Hindlimb muscle (tissue), 1 donor: ENCODE measurements at places on chromosomes 6 and 20. TPM values are rescaled to one million over a fixed set of nuclear protein-coding genes. Genes with fewer than 3 reads are reported as not detected.

PMEPA1 gene
- 31.7 TPM for polyA plus RNA-seq

ZBTB12 gene
- 10.9 TPM for polyA plus RNA-seq

- DNase-seq: no peak
These were observed 41.9 kb downstream of the MTHFD1L start for GRCh38 chr6:150907383-150907782.

DNA sequence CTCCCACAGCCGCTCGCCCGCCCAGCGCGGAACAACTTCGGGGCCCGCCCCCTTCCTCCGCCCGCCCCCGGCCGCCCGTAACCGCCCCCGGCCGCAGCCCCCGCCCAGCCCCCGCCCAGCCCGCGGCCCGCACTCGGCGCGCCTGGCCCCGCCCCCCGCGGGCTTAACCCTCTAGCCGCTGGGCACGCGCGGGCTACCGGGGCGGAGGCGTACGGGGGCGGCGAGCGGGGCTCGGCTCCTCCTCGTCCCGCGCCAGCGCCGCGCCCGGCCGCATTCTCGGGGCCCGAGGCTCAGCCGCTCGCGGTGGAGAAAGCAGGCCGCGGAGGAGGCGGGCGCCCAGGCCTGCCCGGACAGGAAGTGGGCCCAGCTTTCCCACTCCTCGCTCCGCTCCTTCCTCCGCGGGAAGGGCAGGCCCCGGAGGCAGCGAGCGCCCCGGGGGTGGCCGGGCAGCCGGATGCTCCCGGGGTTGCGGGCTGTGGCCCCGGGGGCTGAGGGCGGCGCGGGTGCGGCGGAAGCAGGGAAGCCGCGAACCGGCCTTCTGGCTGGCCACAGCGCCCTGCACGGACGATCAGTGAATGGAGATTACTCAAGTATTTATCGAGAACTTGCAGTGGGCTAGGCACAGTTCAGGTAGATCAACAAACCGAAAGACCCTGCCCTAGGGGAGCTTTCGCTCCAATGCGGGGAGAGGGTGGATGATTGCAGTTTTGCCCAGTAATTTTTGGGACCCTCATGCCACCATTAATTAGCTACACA, at the start of gene TRAM2:
TRAM2 (minus strand) TSS at position 39 of the 756 bp plus-strand sequence. CDS start 145 bp downstream, outside the sequence.
- peak; percentile 87 for DNase-seq

GRCh38 chr6:129764761-129765407, 54.9 kb upstream of the ARHGAP18 start:
- DNase-seq: no peak

- no peak for DNase-seq
These were observed 5.6 kb downstream of the TOP1 start for GRCh38 chr20:41034239-41034638.

GRCh38 chr6:117441824-117442264, 16.1 kb upstream of the ROS1 start:
- DNase-seq: no peak

DNA sequence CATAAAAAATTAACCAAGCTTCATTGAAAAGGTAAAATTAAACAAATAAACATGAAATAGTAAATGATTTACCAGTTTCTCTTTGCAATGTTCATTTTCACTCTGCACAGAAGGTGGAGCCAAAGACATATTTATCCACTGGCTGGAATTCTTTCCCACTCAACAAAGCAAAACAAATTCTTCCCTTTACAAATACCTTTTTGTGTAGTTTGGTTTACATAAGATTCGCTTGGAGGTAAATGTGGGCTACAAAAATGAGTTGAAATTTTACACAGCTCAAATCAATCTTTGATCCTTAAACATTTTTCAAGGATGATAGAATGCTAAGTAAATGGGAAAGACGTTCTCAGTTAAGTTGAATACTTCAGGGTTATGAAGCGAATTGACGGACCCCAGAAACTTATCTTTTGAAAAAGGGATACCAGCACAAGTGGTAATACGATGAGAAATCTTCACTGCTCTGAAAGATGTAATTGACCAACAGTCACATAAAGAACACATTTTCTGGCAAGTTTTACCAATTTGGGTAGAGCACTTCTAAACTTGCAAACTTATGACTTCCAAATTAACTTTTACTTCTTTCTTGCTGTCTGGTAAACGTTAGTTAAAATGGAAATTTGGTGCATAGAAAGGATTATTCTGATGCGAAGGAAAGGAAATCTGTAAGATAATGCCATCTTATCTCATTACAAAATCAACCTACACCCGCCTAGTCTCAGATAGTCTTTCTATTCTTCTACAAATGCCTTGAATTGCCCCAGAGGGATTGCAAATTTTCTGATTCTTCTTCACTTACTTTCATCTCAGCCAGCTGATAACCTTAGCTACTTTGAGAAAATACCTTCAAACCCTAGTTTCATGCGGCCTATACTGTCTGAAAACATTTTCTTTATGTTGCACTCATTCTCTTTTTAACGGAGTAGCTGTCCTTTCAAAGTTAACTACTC, 4.7 kb upstream of the GJA1 start:
- peak; percentile 62 for DNase-seq

DNA sequence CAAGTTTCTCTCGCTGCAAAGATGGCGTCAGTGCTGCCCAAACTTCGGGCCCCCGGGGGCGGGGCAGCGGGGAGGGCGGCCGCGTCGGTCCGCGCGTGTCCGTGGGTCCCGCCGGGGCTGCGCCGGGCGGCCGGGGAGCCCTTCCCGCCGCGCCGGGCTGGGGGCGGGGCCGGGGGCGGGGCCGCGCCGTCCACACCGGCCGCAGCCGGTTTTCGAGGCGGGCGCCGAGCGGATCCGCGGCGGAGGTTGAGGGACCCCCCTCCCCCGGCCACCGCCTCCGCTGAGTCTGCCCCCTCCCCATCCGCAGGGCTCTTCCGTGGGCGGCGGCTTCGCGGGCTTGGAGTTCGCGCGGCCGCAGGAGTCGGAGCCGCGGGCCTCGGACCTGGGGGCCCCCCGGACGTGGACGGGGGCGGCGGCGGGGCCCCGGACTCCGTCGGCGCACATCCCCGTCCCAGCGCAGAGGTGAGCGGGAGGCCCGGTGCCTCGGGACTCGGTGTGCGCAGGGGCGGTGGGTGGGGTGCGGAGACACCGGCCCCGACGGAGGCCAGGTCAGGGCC, 572 bp downstream of the SLC2A4RG start:
- peak; percentile 68 for DNase-seq

GRCh38 chr20:49785149-49785851, 27.3 kb upstream of the SLC9A8 start:
- DNase-seq: no peak

DNA sequence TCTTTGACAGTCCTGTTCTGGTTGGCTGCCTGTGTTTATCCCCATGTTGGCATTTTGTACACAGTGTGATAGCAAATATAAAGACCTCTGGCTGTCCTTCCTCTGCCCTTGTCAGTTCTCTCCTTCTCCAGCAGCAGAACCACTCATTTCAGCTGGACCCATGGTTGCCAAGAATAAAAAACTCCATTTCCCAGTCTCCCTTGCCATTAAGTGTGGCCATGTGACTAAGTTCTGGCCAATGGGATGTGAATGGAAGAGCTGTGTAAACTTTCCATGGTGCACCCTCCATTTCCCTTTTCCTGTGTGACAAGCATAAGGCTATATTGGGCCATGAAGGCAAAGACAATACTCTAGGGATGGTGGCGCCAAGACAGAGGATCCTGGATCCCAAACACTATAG, 78.4 kb upstream of the TBC1D7 start:
- DNase-seq: no peak

- DNase-seq: no peak
These were observed 16.2 kb downstream of the ADGRB3 start for GRCh38 chr6:68651011-68651985.

- no peak for DNase-seq
These were observed 324.3 kb downstream of the PRL start for GRCh38 chr6:21972516-21972915.
